ENCODE measurements at places on chromosomes 13 and 19.

DNA sequence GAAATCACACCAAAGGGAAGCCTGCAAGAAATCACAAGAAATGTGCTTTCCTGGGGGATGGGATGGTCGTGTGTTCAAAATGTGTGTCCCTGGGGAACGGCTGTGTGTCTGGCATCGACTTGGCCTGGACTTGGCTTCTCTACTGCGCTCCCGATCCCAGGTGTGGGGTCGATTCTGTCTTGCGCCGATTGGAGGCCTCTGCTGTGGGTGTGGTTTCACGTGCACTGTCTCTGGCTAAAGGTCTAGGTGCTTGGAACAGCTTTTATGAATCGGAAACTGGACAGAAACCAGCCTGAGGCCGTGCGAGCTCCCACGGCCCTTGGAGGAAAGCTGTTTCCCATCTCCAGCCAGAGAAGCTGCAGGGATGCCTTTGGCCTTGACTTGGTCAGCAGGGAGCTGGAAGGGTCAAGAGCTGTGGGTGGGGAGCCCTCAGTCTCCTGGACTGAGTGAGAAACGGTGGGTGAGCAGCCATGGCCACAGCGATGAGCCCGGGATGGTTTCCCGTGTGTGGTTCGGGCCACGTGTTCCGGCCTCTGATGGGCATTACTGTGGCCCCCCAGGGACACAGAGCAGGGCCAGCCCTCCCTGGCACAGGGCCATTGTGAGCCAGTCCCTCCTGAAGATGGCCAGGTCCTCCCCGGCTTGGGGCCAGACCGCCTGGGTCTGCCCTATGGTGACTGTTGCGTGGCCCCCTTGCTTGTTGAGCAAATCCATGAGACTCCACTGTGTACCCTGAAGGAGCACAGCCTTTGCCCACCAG lies 29.7 kb downstream of the MCF2L start:
- no peak for DNase-seq

DNA sequence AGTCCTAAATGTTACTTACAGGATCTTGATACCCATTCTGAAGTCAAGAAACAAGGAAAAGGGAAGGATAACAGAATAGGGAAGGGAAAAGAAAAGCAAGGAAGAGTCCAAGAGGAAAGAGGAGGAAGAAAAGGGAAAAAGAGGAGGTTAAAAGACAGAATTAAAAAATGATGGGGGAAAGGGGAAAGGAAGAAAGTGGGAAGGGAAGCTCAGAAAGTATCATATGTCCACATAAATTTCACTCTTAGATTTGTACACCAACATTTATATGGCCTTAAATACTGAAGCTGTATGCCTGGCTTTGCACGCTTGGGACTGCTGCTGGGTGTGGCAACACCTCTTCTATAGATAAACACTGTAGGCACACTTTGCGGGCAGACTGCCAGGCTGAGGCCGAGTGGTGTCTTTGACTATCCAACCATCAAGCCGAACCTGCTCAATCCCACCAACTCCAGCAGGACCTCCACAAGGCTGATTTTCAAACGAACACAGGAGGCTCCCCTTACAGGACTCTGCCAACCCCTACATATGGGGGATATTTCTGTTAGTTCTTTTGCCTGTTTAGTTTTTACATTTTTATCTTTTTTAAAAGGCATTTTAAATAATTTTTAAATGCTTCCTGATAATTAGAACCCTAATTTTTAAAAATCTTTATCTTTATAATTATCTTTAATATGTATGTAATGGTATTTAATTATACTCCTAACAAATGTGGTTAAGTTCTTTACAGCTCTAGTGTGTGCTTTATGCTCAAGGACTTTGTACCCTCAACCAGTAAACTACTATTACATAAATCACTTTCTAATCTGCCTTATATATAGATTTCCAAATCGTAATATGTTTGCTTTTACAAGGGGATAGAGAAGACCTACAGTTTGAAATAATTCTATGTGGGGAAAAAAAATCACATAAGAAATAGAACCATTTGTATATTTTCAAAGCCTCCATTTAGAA lies 154.2 kb downstream of the DIAPH3 start:
- DNase-seq = no peak

- DNase-seq = no peak
Observed at GRCh38 chr13:44397766-44398223, 24.2 kb downstream of the SERP2 start.

GRCh38 chr13:43375797-43376465 lies 352.5 kb downstream of the DNAJC15 start:
- no peak for DNase-seq

DNA sequence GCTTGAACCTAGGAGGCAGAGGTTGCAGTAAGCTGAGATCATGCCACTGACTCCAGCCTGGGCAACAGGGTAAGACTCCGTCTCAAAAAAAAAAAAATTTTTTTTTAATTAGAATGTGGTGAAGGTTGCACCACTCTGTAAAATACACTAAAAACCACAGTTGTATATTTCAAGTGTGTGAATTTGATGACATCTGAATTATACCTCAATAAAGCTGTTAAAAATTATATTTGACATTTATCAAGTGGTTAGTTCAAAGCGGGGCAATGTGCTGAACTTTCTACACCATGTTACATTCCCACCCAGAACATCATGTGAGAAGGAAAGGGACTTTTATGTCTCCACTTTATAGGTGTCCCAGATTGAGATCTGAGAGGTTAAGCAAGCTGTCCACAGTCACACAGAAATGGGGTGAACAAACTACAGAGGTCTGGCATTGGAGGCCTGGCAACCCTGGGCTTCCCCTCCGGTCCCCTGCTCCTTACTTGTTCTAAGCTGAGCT lies 5.9 kb upstream of the S1PR5 start:
- peak; percentile 24 for DNase-seq

GRCh38 chr13:21246761-21247452 lies 70.4 kb downstream of the MRPL57 start:
- DNase-seq = no peak

- no peak for DNase-seq
Observed at GRCh38 chr13:34808649-34809048, 133.4 kb upstream of the NBEA start.

DNA sequence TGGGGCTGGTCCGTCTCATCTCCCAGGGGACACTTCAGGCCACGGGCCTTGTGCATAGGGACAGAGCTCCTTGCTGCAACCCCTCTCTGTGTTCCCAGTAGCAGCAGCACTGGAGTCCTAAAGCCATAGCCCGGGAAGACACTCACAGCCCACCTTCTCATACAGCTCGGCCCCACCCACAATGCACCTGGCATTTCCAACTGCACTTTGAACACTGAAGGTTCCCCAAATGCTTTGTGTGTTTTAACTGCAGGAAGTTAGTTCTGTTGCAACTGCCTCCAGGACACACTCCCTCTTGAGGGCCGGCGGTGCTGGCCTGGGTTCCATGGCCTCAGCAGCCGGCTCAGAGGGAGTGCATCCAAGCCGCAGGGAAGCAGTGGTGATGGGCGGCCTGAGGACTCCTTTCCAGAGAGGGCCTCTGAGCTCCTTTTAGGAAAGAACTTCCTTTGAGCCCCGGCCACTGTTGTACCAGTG lies 22.7 kb upstream of the TMEM255B start:
- DNase-seq = no peak

GRCh38 chr13:90187478-90188350 lies 1159.8 kb upstream of the MIR17HG start:
- no peak for DNase-seq

DNA sequence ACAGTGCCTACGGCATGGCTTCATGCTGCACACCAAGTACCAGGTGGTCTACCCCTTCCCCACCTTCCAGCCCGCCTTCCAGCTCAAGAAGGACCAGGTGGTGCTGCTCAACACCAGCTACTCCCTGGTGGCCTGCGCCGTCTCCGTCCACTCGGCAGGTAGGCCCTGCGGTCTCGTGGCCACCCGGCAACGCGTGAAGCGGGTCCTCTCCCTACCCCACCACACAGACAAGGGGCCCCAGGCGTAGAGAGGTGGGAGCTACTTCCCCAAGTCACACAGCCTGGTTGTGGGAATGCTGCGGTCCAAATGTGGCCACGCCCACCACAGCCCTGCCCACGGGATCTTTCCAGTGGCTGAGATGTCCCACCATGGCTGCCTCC lies 4.0 kb downstream of the DCAF15 start:
- no peak for DNase-seq

DNA sequence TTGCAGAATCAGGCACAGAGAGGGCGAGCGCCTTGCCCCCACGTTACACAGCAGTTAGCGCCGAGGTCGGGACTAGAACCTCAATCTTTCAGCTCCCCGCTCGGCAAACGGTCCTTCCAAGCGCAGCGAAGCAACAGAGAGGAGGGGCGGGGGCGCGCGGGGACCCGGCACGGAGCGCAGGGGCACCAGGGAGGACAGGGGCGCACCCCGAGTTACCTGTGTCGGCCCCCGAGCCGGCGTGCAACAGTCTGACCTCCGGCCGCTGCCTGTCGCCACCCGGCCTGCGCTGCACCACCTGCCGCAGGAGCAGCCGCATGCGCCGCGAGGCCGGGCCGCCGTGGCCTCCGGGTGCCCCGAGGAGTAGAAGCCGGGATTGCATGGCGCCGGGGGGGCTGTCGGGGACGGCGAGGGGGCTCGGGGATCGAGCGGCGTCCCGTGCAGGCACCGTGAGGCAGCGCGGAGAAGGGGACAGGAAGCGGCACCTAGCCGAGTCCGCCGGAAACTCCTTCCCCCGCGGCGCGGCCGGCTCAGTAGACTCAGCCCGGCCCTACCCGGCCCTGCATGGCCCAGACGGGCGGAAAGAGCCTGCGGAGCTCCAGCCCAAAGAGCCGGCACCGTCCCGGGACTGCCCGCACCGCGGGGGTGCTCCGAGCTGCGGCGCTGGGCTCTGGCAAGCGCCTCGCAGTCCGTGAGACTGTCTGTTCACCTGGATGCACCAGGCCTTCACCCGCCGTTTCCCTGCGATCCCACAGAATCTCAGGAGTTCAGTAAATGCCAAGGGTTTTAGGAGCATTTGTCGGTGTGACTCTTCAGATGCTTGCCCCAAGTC lies at the start of gene VWA8:
TSS of gene VWA8 (minus strand) at position 473 of the 829 bp plus-strand sequence. CDS start at position 379, 94 bp downstream.
- peak; percentile 80 for DNase-seq

GRCh38 chr13:78650717-78651083 lies 8.3 kb downstream of the OBI1 start:
- DNase-seq = no peak

DNA sequence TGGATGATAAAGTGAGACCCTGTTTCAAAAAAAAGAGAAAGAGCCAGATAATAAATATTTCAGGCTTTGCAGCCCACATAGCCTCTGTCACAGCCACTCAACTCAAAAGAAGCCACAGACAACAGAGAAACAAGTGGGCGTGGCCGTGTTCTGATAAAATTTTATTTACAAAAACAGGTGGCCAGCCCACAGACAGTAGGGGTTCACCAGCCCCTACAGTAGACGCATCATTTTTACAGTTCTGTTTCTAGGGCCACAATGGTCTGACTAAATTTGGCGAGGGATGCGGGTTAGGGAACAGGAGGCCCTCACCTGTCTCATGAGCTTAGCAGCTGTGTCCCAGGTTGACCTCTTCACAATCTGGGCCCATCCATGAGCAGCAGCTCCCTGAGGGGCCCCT lies 59.5 kb downstream of the ARHGEF18 start:
- no peak for DNase-seq

DNA sequence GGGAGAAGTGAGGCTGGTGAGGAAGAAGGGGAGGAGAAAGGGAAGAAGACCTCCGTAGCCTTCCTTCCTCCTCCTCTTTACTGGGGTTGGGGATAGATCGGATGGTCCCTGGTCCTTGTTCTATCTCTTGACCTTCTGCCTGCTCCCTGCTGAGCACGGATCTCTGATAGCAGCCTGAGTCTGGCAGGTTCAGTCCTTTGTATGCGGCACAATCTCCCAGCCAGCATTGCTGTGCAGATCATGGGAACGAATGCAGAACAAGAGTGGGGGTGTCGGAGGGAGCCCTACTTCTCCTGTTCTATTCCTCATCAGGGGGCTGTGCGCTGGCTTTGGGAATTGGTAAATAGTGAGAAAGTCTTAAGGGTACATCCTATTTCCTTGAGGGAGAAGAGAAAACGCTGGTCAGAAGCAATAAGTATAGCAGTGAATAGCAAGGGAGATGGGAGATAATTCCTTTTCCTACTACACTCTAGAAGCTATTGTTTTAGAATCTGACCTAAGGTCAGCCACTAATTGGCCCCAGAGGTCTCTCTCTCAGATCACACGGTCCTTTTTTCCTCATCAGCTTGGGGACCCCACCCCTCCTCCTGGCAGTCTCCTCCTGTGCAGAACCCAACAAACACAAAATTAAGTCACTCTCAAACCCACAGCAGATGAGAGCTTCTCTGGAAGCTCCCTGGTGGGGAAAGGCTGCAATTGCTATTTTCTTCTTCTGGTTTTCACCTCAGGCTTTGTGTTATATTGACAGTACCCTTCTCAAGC lies 41.0 kb downstream of the KL start:
- no peak for DNase-seq

DNA sequence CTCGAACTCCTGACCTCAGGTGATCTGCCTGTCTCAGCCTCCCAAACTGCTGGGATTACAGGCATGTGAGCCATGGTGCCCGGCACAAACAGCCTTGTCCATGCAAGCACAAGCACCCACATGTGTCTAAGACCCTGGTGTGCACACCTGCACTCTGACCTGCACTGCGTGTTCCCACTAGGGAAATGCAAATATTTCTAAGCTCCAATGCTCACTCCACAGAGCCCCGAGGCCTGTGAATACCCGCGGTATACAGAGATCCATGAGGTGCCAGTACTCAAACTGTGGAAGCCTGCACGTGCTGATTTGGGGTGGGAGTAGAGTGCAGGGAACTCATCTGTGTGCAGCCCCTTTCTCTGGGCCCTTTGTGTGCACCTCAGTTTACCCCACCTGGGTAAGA lies 14.7 kb downstream of the GADD45B start:
- DNase-seq = no peak

- no peak for DNase-seq
Observed at GRCh38 chr19:49362929-49363267, 682 bp upstream of the TEAD2 start.

DNA sequence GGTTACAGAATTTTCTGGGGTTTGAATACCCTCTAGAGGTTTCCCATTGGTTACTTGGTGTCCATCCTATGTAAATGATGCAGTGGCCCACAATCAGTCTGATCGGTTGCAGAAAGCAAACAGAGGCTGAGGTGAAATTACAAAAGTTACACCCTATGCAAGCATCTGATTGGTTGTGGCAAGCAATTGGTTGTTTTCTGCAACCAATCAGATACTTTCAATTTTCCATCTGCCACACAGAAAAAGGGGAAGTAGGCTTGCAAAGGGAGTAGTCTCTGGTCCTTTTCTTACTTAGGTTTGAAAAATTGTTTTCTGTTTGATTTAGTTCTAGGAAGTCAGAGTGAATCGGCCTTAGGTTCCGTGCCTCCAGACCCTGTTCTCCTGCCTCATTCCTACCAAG lies 93.1 kb downstream of the WTIP start:
- DNase-seq = no peak

DNA sequence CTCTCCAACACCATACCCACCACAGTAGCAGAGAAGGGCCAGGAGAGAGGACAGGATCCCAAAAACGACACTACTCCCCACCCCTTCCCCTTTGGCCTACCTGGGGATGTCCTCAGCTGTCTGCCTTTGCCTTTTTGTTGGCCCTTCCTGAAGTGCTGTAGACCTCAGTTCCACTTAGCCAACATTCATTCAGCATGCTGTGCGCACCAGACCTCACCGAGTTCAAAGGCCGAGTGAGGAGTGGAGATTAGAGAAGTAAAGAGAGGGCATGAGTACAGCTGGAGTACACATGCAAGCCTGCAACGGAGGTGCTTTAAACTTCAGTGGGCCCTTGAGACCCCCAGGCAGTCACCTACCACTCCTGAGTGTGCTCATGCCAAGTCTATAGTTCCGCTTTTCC lies 99.0 kb downstream of the TEX26 start:
- no peak for DNase-seq

Data from CD4-positive, alpha-beta T cell treated with Interleukin-15 for 1 hour (primary cell).